Bladder microvascular endothelial cell (primary cell): ENCODE measurements at places on chromosomes 6 and 20. TPM values are rescaled to one million over a fixed set of nuclear protein-coding genes. Genes with fewer than 3 reads are reported as not detected.

Gene FRS3
- 0.97 and 3.5 TPM in 2 replicates for total RNA-seq

Gene MPIG6B
- not detected in 2 replicates for total RNA-seq

Gene TCP11
- total RNA-seq = not detected in 2 replicates

Gene IL17A
- not detected in 2 replicates for total RNA-seq

Gene ANKRD66
- total RNA-seq = not detected in 2 replicates

Gene MAP7
- 0.16 and 0.63 TPM in 2 replicates for total RNA-seq
